ENCODE measurements at places on chromosomes 1 and 21.

DNA sequence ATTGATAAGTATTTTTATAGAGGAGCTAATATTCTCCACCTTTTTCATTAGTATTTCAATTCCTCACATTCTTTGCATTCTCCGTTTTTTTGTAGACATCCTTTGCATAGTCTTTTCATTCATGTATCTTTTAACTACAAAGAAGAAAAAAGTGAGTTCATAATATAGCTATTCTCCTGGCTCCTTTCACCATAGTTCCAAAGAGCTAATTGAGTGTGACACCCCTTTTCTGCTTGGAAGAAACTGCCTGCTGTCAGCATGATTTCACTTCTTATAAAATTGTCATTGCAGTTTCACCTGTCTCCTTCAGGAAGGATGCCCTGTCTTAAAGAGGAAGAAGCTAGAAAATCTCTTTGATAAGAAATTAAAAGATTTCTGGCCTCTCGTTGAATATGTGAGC, 991.1 kb downstream of the KCNT2 start:
- DNase-seq, result no peak

DNA sequence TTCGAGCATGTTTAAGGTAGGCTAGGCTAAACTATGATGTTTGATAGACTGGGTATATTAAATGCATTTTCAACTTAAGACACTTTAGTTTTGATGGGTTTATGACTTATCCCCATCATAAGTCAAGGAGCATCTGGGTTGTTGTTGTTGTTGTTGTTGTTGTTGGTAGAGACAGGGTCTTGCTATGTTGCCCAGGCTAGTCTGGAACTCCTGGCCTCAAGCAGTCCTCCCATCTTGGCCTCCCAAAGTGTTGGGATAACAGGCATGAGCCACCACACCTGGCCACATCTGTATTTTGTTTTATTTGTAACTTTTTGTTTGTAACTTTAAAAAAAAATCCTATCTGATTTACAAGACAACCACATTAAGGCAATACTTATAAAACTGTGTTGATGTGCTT, 17.5 kb downstream of the DBT start:
- no peak for DNase-seq

- DNase-seq, result no peak
Observed at GRCh38 chr1:229092377-229093237, 178.3 kb upstream of the RAB4A start.

DNA sequence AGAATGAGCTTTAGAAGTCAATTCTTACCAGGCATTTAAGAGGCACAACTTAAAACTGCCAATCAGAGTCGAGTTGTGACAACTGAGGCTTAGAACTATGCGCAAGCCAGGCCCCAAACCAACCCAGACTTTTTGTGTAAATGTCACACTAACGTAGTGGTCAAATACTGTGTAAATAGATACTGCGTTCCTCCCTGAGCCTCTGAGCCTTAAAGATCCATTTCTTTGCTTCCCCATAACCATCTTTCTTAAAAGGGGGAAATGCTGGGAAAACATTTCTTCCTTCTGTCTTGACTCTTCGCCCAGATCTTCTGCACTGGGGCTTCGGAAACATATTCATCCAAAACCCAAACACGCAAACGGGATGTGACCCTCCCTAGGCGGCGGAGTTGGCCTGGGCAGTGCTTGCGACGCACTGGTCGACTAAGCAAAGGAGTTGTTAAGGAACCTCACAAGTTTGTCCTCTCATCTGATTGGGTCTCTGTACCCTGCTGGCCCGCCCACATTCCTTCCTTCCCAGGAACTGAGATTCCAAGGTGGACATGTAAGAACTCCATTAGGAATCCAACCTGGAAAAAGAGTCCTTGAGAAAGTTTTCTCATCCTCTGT, 2.6 kb downstream of the ADAMTS5 start:
- DNase-seq, result no peak

GRCh38 chr1:195866781-195867222, 741.4 kb downstream of the KCNT2 start:
- DNase-seq, result no peak

DNA sequence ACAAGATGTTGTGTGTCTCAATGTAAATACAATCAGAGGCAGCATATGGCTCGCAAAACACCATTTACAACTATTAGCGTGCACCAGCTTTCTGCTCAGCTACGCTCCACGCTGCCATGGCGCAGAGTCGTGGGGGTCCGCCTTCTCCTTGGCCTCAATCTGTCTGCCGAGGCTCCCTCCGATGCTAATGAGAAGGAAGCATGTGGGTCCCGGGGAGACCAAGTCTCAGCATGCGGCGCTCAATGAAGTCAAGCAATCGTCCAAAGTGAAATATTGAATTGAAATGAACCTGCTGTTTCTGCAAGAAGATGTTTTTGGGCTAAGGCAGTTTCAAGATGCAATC, 228.9 kb downstream of the TOMM20 start:
- no peak for DNase-seq

DNA sequence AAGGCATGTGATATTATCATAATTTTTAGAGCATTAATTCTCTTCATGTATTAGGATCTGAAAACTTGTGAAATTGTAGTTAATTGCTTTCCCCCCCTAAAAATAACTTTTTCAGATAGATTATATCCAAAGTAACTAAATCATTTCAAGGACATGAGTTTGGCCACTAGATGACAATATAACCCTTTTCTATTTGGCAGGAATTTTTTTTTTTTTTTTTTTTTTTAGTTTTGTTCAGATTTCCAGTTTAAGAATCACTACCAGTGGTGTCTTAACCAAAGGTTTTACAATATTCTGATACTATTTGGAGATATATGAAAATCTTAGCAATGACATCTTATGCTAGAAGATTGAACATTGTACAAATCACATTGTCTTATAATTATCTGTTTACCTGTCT, 370.8 kb downstream of the AMY1C start:
- DNase-seq, result no peak

DNA sequence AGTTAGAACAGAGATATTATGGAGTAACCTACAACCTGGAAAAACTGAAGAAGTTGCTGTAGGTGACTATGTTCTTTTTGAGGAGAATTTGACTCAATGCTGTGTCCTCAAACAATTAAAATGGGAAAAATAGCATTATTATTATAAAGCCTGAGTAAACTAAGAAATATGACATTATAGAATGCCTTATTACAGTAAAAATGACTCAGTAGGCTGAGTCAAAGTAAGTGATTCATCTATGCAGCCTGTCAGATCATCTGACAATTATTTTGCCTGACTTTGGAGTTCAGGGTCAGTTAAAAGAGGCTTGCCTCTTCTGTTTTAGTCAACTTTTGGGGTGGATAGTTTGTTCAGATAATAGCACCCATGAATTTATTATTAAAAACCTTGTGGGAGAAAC, 150.8 kb upstream of the PTGFR start:
- peak; percentile 85 for DNase-seq

DNA sequence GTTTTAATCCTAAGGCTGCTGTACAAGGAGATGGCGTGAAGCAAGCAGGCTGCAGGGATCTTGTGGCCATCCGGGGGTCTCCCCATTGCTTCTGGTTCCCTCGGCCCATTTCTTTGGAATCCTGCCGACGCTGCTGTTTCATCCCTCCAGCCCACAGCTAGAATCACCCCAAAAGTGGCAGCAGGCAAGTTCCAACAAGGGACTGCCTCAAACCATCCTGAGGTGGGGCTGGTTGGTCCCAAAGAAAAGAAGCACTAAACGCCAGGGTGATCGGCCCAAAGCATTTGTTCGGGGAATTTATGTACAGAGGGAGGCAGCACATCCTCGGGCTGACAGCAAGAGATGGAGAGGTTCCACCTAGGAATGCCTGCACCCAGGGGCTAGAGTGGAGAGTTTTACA, 4.5 kb upstream of the MIB2 start:
- DNase-seq, result no peak

GRCh38 chr1:184973272-184974055, 844 bp downstream of the NIBAN1 start:
- DNase-seq, result peak; percentile 39

DNA sequence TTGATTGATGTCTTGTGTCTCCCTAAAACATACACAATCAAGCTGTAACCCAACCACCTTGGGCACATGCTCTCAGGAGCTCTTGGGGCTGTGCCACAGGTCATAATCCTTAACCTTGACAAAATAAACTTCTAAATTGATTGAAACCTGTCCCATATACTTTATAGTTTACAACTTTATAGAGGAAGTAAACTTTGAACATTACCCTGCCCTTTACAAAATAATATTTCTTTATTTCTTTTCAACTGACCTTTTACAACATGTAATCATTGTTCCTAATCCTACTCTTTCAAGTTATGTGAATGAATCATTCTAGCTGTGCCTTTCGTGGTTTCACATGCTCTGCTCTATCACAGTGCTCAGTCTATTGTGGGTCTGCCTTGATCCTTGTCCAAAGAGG, 118.3 kb upstream of the ATP1A1 start:
- DNase-seq, result no peak

- no peak for DNase-seq
Observed at GRCh38 chr1:161497961-161498360, 7.3 kb upstream of the FCGR2A start.

GRCh38 chr1:43880604-43881003, 53.0 kb upstream of the ARTN start:
- no peak for DNase-seq

- peak; percentile 16 for DNase-seq
Observed at GRCh38 chr1:179706339-179706941, 36.7 kb upstream of the FAM163A start.

GRCh38 chr1:192601567-192601966, 26.0 kb downstream of the RGS1 start:
- DNase-seq, result peak; percentile 42
